ENCODE measurements at places on chromosomes 3 and 15.

DNA sequence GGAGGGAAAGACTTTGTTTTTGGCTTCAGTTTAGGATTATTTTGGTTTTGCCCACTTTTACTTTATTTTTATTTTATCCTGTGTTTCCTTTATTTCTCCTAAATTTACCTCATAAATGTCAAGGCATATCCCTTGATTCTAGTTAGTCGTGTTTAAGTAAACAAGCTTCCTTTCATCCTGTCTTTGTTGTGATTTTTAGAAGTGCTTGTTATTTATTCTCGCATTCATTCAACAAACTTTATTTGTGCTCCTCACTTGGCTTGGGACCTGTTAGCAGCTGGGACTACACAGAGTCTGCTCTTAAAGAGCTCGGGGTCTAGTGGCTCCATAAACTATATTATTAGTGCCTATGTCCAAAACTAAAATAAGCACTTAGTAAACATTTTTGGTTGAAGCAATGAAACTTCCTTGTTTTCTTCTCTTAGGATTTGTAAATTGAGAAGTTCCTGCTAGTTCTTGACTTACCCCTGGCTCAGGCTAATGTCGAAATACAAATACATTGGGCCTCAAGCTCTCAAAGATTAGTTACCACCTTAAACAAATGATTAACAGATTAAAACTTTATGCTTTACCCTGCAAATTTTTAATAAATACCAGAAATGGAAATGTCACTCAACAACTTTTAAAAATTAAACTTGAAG lies 19.0 kb upstream of the DMXL2 start:
- no peak for DNase-seq

DNA sequence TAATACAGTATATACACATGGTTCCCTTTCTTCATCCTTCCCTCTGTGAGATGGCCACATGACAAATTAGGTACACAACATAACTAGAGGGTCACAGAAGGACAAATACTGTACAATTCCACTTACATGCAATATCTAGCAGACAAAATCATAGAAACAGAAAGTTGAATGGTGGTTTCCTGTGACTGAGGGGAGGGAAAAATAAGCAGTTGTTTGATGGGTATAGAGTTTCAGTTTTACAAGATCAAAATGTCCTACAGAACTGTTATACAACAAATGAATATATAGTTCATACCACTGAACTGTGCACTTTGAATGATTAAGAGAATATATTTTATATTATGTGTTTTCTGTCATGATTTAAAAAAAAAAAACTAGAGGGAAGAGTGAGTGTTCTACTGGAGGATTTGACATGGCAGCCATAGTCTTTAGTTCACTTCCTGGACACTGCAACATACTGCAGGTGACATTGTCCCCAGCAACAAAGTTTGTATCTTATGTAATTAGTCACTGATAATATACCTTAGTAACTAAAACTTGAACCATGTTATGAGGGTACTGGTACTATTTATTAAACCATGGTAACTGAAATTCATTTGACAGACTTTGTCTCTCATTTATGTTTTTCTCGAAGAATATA lies 37.2 kb downstream of the CCDC54 start:
- no peak for DNase-seq

DNA sequence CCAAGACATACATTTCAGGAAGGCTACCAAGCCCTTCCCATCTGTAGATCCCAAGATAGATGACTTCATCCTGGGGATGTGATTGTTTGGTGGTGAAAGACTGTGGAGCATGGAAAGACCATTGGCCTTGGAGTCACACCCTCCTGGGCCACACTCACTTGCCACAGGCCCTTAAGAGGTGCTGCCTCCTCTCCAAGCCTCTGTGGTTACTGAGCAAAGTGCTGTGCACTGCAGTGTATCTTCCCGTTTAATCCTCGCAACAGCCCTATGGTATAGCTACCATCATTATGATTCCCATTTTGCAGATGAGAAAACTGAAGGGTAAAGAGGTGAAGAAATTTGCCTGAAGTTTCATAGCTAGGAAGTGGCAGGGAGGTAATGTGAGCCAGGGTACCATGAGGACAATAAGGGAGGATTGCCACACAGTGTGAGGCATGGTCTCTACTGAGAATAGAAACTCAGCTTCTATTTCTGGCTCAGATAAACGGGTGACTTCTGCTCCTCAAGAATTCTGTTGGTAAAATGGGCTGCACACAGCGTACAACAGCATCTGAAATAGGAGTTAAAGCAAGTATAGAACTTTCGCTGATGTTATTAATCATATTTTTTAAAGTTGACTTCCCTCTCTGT lies 23.9 kb upstream of the RHO start:
- DNase-seq: no peak

GRCh38 chr15:38551720-38552648 lies 12.6 kb downstream of the RASGRP1 start:
- no peak for DNase-seq

GRCh38 chr3:122786066-122786465 lies 7.6 kb downstream of the HSPBAP1 start:
- no peak for DNase-seq

DNA sequence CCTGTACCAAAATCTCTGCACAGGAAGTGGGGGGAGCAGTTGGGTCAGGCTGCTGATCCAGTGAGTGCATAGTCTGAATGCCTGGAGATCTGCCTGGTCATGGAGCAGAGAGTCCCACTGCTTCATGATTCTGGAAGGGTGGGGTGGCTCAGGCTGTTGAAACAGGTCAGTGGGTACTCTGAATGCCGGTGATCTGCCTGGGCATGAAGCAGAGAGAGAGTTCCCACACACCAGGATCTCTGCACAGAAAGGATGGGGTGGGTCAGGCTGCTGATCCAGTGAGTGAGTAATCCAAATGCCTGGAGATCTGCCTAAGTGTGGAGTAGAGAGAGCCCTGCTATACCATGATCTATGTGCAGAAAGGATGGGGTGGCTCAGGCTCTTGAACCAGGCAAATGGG lies 16.1 kb upstream of the GCSAM start:
- no peak for DNase-seq

GRCh38 chr15:29632671-29633406 lies 189.4 kb downstream of the TJP1 start:
- no peak for DNase-seq

DNA sequence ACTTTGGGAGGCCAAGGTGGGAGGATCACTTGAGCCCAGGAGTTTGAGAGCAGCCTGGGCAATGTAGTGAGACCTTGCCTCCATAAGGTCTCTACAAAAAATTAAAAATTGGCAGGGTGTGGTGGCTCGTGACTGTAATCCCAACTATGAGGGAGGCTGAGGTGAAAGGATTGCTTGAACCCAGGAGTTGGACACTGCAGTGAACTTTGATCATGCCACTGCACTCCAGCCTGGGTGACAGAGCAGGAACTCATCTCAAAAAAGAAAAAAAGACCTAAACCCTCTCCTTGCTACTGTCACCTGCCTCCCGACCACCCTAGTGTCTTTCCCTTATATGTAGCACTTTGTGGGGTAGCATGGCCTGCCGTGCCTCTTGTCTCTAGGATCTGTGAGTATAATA lies 23.8 kb upstream of the AQP9 start:
- DNase-seq: no peak

DNA sequence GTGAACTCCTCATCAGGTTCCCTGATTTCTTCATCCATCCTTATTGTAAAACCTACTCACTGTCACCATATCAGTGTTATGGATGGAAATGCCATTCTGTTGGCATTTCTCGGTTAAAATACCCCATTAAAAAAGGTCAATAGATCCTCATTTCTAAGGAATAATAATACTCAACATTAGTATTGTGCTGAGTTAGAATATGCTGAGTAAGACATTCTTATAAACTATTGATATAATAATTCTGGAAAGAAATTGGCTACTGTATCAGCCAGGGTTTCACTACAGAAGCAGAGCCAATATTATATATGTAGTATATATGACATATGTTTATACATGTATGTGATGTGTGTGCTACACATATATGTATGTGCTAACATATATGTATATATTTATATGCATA lies 95.4 kb upstream of the KCNH8 start:
- DNase-seq: no peak

DNA sequence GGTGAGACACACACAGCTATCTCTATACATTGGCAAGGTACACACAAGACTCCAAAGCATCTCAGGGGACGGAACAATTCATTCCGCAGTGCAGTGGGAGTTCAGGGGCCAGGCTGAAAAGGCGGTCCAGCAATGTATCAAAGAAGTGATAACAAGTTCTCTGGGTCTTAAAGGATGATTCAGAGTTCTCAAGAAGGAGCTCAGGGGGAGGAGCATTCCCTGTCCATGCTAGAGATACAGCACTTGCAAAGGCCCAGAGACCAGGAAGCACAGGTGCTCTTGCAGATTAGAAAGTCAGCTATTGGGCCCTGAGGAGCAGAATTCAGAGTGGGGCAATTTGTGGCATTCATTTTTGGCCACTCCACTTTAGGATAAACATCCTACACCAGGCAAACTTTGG lies 34.9 kb downstream of the MECOM start:
- DNase-seq: no peak

Measured in HS-5 (cell line).